NCI-H748 treated with DMSO at 0.1 percent for 48 hours (cell line): ENCODE measurements at places on chromosomes 1 and 21.

DNA sequence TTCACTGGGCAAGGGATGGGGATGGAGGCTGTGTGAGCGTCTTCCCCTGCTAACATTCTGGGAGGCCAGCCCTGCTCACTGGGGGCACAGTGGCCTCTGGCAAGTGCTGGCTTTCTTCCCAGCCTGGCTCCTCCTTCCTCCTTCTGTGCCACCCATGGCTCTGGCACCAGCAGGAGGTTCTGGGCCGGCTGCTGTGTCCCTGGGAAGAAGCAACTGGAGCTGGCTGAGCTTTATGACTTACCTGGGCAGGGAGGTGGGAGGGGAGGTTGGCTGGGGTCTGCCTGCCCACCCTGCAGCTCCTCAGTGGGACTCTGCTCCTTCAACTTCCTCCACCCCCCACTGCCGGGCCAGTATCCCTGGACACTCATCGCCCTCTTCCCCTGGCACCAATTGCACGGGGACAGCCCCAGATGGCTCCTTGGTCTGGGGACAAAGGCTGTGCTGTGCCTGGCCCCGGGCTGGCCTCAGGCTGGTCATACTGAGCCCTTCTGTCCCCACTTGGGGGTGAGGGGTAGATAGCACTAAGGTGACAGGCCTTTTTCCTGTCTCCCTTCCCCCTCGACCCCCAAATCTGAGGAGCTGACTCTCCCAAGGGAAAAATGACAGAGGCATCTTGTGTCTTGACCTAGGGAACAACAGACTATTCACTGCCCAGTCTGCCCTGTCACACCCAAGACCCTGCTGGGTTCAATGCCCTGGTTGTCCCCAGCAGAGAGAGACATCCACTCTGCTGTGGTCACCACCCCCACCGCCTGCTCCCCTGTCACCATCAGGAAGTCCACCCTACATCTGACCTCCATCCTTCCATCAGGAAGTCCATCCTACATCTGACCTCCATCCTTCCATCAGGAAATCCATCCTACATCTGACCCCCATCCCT is 14.4 kb downstream of the CDK18 start:
- DNase-seq: no peak

GRCh38 chr1:74679811-74680210 is 6.2 kb upstream of the ERICH3 start:
- no peak for DNase-seq

- DNase-seq: no peak
These were observed 30.2 kb downstream of the EYA3 start for GRCh38 chr1:28058168-28058567.

DNA sequence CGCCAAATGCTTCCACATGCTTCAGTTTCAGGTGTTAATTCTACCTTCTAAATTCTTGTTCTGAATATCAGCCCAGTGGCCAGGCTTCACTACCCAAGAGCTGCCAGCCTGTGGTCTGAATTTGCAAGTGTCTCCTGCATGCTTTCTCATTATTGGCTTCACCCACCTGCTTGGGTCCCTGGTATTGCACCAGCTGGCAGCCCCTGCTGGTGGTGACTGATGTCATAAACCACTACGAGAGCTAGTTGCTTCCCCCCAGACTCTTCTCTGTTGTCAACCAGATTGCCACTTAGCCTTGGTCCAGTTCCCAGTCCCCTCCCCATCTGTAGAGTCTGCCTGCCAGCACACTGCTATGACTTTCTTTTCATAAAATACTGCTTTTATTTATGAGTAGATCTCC is 197.7 kb upstream of the DUSP10 start:
- DNase-seq: no peak

DNA sequence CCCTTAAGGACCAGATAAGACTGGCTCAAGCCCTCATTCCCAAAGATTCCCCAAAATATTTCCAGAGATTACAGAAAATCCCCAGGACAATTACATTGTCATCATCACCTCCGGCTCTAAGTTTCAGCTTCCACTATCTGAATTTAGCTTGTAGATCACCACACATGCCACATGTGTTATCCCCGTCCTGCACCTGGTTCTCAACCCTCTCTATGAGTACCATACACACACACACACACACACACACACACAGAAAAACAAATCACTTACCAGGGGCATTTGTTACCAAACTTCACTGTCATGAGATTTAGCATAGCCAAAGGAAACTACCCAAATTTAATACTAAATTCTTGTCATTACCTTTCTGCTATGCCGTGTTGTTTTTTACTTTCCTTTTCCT is 15.4 kb upstream of the TSPAN1 start:
- no peak for DNase-seq

GRCh38 chr1:179493323-179493722 is 82.4 kb downstream of the NPHS2 start:
- no peak for DNase-seq

DNA sequence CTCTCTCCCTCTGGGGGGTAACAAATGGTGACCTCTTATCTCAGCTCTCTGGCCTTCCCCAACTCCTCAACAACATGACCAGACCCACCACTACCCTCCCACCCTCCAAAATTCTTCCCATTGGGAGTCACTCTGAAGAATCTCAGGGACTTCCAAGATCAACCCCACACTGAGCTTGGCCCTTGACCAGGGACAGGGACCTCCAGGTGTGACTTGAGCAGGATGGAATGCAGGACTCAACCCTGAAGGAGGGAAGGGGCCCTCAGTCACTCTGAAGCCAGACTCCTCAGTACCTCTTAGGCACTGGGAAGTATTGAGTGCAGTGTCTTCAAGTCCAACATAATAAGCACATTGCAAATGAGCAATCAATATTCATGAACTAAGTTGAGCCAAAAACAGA is 1.9 kb downstream of the CASQ1 start:
- no peak for DNase-seq

DNA sequence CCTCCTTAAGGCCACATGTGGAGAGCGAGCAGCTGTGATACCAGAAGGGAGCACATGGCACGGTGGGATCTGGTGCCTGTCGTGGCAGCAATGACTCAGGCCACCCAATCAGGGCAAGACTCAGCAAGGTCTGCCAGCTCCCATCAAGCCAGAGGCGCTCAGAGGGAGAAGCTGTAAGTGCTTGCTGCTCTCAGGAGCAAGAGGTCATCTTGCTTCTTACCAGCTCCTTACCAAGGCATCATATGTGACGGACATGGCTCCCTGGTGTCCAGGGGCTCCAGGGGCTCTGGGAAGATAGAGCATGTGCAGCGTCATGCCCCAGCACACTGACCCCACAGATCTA is 72.9 kb downstream of the ITPKB start:
- DNase-seq: no peak

- DNase-seq: no peak
These were observed 96.8 kb downstream of the TENT5C start for GRCh38 chr1:117702654-117703053.

- no peak for DNase-seq
These were observed 310.9 kb downstream of the MATN1 start for GRCh38 chr1:30412241-30413110.

DNA sequence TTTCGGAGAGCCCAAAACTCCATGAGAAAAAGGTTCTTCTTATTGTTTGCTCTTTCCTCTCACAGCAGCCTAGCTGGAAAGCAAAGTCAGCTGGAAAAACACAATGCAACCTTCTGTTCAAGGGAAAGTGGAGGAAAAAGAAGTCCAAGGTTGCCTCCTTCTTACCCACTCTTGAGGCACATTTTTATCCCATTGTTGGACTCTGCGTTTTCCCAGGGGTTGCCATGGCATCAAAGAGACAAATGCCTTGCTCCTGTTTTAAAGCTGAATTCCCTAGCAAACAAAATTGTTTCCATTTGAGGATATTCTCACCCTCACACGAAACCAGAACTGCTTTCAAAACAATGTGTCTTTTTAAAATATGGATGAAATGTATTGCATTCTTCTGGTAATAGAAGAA is 45.1 kb upstream of the PALMD start:
- no peak for DNase-seq

GRCh38 chr1:166258017-166258416 is 91.2 kb upstream of the FAM78B start:
- DNase-seq: no peak

- DNase-seq: no peak
These were observed 26.8 kb downstream of the SESN2 start for GRCh38 chr1:28286111-28286510.

- DNase-seq: no peak
These were observed 636.4 kb downstream of the SMYD3 start for GRCh38 chr1:245870698-245871097.

DNA sequence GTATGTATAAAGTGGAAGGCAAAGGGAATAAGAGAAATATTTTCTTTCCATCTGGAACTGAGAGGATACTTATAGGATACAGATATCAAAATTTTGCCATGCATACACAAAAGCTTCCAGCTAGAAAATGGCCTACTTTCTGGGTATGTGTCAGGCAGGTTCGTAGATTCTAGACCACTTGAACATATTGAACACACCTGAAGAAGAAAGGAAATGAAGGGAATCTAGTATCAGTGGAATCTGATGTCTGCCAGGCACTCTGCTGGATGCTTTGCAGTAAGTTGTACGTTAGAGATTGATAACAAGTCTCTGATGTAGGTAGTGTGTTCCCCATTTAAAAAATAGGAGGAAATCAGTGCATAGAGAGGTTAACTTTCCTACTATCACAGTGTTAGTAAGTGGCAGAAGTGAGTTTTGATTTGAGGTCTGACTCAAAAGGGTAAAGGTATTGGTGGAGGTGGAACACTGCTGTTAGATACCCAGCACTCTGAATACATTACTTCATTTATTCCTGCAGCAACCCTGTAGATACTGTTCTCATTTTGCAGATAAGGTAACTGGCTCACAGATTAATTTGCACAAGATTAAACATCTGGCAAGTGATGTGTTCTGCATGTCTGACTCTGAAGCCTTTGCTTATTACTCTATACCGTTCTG is 3.0 kb downstream of the CAMSAP2 start:
- DNase-seq: no peak

- no peak for DNase-seq
These were observed 76.3 kb downstream of the UCK2 start for GRCh38 chr1:165903672-165904071.

- DNase-seq: no peak
These were observed 2.0 kb downstream of the RNPEP start for GRCh38 chr1:201984446-201984845.

DNA sequence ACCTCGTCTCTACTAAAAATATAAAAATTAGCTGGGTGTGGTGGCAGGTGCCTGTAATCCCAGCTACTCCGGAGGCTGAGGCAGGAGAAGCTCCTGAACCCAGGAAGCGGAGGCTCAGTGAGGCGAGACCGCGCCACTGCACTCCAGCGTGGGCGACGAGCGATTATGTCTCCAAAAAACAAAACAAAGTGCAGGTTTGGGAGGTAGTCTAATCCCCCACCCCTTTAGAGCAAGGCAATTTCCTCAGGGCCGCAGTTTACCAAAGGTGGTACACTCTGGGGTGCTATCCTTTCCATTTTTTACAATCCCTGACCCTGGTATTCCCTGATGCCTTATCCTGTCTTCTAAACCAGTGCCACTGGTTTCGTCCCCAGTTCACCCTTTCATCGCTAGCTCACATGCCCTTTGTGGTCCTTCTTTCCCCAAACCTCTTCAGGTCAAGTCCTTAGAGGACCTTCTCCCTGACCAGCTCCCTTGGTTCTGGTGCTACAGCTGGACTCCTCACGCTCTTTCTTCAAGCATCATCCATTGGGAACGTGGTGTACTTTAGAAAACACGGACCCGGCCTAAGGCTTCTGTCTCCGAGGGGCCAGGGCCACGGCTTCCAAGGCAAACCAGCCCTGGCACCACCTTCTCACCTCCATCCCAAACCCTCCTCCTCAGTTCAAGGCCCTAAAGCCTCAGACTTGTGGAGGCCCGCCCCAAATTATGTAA is 873 bp downstream of the IFT25 start:
- no peak for DNase-seq
